ENCODE measurements at places on chromosomes 7 and 10.

- no peak for DNase-seq
These were observed 649.1 kb downstream of the TNS3 start for GRCh38 chr7:46932676-46933424.

- DNase-seq = no peak
These were observed 712.0 kb downstream of the INHBA start for GRCh38 chr7:40990841-40991240.

DNA sequence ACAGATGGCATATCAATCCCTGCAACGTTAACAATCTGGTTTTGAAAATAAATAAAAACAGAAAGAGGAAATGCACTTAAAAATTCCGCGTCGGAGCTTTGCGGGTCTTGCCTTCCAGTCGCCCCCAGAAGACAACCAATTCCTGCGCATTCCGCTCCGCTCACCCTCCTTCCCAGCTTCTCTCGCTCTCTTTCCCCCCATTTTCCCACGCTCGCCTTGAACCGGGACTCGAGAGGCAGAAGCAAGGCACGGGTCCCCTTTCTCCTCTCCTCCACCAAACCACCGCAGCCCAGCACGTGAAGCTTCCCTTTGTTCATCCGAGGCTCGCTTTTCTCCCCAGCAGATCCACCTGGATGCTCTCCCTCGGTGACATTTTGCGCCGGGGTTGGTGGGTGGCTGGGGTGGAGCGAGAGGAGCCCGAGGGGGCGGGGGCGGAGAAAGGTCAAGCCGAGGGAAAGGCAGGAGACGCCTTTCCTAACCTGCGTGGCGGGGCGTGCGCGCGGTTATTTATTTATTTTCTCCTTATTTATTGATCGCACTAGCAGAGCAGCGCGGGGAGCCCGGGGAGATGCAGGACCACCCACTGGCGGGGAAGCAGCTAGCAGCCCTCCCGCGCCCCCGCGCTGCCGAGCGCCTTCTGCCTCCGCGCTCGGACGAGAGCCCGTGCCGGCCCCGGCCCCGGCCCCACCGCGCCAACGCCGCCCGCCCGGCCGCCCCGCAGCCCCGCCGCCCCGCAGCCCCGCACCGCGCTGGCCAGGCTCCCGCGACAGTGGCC is at the start of gene KCND2:
KCND2 (plus strand) TSS at position 475 of the 775 bp plus-strand sequence.
- peak; percentile 36 for DNase-seq

- DNase-seq = no peak
These were observed 19.1 kb downstream of the DENND2A start for GRCh38 chr7:140621401-140622021.

GRCh38 chr10:104245066-104245632 is 9.5 kb upstream of the GSTO1 start:
- no peak for DNase-seq

- no peak for DNase-seq
These were observed 19.8 kb upstream of the FAM133B start for GRCh38 chr7:92609921-92610518.

GRCh38 chr7:125025620-125026019 is 96.0 kb upstream of the POT1 start:
- no peak for DNase-seq

DNA sequence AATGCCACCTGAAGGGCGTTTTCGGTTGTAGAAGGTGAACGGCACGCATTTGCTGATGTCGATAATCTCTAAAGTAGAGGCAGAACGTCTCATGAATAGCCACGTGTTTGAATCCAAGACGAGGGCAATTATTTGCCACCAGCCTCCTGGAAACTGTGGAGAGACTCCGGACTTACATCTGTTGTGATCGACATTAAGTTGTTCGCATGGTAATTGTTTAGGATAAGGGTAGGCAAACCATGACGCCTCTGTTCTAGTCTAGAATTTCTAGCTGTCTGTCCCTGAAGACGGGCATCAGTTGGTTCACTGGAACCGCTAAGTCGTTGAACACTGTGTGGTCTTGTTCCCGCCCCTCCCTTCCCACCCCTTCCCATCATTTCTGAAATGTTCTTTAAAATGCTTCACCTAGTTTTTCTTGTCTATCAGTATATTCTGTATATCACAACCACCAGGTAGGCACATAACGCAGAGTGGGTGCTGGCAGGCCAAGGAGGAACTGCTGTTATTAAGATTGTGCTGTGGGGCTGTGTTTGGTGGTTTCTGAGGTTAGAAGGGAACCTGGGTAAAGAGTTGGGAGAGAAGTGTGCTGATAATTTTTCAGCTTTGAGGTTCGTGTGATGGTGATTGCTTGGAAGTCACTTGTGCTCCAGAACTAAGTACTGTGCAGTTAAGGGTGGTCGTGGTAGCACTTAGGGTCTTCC is 1.2 kb downstream of the UBE3C start:
- no peak for DNase-seq

- DNase-seq = no peak
These were observed 1.6 kb downstream of the INHBA start for GRCh38 chr7:41701068-41701941.

DNA sequence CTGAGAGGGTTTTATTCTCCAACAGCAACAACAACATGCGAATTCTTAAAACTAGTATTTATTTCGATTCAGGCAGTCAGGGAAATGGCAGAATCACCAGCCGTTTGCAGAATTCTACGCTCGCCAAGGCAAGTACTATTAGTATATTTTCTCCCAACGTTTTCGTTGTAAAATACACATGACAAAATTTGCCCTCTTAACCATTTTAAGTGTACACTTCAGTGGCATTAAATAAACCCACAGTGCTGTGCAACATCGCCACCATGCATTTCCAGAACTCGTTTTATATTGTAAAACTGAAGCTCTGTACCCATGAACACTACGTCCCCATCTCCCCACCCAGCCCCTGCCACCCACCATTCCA is 10.8 kb downstream of the EN2 start:
- no peak for DNase-seq

DNA sequence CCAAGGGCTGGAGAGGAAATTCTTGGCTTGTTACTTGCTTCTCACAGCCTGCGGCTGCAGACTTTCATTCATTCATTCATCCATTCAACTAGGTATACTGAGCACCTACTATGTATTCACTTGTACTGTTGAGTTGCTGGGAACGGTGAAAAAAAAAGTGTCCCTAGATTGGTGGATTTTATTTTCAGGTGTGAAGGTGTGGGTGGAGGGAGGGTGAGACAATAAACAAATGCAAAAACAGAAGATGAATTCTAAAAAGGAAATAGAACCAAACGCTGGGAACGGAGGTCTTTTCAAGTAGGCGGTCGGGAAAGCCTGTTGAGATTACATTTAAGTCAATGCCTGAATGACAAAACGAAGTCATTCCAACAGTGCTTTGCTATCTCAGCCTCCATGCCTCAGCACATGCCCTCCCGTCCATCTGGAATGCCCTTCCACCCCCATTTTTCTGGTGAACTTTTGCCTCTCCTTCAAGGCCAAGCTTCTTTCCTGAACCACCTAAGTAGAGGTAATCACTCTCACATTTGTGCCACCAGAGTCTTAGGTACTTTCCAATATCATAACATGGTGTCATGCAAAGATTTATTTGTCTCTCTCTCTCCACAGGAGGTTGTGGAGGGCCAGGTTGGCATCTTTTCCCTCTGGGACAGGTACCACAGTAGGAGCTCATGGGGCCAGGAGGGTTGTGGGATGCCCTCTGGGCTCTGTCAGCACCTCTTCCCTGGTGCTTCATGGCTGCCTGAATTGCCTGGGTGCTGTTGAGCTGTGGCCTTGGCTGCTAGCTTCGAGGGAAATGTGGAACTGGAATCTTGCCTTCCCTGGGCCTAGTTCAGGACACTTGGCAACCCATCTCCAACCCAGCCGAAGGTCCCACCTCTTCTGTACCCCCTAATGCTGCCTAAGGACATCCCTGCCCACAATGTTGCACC is 5.5 kb downstream of the NKX2-3 start:
- DNase-seq = no peak

GRCh38 chr7:157709531-157710251 is 372.9 kb downstream of the DNAJB6 start:
- DNase-seq = no peak

- DNase-seq = no peak
These were observed 49.7 kb upstream of the DDC start for GRCh38 chr7:50614721-50615518.

- no peak for DNase-seq
These were observed 8.5 kb downstream of the CNOT4 start for GRCh38 chr7:135501402-135501801.

Data from Ammon's horn (tissue), 1 donor.